Omental fat pad (tissue), 4 donors: ENCODE measurements at places on chromosomes 1 and 21. TPM values are rescaled to one million over a fixed set of nuclear protein-coding genes. Genes with fewer than 3 reads are reported as not detected.

DNA sequence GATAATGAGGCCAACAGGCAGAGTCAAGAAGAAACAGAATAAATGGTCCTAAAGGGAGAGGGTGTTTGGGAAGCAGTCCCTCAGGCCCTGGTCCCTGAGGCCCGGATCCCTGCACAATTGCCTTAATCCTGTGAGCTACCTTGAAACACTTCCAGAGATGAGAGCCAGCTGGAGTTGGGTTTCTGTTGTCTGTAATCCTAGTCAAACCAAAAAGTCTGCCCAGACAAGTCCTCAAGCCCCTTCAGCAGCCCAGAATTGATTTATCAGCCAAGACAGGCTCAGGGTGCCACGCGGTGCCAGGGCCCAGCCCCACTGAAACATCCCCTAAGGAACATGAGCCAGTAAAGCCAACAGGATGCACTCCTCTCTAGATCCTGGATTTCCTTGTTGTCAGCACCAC is 16.4 kb upstream of the CLSTN1 start:
- DNase-seq = no peak

- no peak for DNase-seq
Measured at GRCh38 chr1:96710708-96711477, 10.7 kb upstream of the PTBP2 start.

GRCh38 chr1:230084408-230085177 is 17.6 kb downstream of the GALNT2 start:
- peak; percentile 46 for DNase-seq

DNA sequence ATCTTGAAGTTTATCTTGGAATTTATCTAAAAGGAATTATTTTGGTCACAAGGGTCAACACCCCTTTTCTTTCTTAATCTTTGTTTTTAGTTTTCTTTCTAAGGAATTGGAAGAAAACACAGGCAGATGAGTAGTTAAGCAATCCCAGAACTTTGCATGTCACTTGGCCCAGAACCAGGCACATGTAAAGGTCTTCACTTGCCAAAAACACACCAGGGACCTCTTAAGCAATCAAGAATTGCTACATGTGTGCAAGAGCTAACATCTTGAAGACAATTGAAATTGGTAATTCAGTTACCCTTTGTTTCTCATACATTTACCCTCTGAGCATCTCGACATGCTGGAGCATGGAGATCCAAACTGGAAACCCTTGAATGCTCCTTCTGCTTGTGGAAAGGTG is 114.2 kb downstream of the ZC3H11B start:
- DNase-seq = no peak

DNA sequence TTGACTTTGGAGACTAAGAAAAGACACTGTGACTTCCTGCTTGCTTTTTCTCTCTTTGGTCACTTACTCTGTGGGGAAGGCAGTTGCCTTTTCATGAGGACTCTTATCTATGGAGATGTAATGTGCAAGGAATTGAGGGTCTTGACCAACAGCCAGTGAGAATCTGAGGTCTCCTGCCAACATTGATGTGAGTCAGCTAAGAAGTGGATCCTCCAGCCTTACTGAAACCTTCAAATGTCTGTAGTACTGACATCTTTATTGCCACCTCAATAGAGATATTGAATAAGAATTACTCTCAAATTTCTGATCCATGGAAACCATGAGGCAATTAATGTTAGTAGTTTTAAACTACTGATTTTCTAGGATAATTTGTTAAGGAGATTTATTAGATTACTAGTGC is 598.4 kb downstream of the ADGRL2 start:
- no peak for DNase-seq

ZNF648 gene
- total RNA-seq = not detected

- DNase-seq = no peak
Measured at GRCh38 chr1:197210426-197210825, 57.6 kb upstream of the CRB1 start.

DNA sequence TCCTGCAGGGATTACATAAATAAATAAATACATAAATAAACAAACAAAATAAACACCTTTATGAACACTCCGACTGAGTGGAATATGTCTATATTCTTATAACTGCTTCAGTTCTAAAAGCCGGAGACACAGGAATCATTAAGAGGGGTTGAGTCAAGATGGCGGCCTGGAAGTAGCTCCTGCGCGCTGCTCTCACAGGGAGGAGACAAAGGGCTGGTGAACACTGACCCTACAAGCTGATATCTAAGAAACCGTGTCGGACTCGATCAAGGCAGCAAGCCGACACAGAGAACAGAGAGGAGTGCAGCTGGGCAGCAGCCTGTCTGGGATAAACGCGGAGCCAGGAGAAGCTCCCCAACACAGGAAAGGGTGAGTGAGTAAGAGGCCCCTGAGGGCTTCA is 1098.6 kb upstream of the NCAM2 start:
- DNase-seq = no peak

C8B gene
- not detected for total RNA-seq
